Fibroblast of lung (primary cell): ENCODE measurements at places on chromosomes 2 and 18. TPM values are rescaled to one million over a fixed set of nuclear protein-coding genes. Genes with fewer than 3 reads are reported as not detected.

Gene CGREF1
- polyA plus RNA-seq: 1.5 and 1.9 TPM in 2 replicates

Gene KIAA2012
- 0.01 and 0.09 TPM in 2 replicates for polyA plus RNA-seq

Gene RAB10
- 253 and 255 TPM in 2 replicates for polyA plus RNA-seq

Gene ACTR3
- polyA plus RNA-seq: 450 and 479 TPM in 2 replicates

Gene ALS2
- polyA plus RNA-seq: 19.6 and 21.8 TPM in 2 replicates

Gene SP140
- 0.17 and 0.60 TPM in 2 replicates for polyA plus RNA-seq

Gene CXXC1
- polyA plus RNA-seq: 19.4 and 29.1 TPM in 2 replicates

Gene LINC00305
- polyA plus RNA-seq: not detected in 2 replicates

Gene KCNIP3
- polyA plus RNA-seq: 0.32 and 0.81 TPM in 2 replicates

Gene SLC5A7
- polyA plus RNA-seq: not detected in 2 replicates

Gene ACMSD
- polyA plus RNA-seq: not detected in 2 replicates

Gene ITGB6
- 0.01 TPM in 2 replicates for polyA plus RNA-seq

DNA sequence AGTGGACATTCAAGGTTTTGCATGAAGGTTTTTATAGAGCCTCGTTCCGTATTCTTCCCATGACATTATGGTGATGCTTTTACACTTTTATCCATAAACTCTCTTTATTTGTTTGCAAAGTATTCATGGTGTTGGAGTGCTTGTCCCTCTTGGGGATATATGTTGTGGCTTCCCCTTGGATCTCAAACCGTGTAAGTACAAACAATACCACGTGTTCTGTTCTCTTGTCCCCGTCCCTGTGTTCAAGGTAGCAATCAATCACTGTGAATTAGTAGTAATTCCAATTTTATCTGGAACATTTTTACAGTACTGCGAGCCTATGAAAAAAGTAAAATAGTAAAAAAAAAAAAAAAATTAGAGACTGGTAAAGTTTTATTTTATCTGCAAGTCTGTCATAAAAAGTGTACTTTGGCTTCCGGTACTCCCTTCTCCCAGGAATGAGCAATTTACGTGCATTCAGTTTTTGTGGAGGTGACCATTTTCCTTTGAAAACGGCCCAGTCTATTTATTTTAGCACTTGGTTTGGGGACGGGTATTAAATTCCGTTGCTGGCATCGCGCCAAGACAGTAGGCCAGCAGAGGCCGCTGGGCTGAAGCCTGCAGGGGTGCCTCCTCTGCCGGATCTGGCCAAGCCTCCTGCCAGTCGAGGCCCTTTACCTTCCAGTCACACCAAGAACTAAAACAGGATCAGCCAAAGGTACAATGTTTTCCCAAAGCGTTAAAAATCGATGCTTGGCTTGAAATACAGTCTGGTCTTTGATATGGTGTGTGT, 175.7 kb downstream of the SOCS6 start:
- peak; percentile 73 for DNase-seq

DNA sequence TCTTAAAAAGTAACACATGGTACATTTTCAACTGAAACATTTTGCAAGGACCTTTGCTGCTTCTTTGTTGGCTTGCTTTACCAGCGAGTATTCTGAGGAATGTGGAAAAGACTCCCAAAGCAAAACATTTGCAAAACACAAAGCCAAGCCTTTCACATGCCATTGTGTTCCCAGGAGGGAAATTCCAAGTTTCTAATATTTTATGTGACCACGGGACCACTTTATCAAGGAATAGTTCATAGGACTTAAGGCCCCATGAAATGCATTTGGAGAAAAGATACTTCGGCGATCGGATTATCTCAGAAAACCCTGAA, 26.2 kb downstream of the CYP27C1 start:
- peak; percentile 55 for DNase-seq

DNA sequence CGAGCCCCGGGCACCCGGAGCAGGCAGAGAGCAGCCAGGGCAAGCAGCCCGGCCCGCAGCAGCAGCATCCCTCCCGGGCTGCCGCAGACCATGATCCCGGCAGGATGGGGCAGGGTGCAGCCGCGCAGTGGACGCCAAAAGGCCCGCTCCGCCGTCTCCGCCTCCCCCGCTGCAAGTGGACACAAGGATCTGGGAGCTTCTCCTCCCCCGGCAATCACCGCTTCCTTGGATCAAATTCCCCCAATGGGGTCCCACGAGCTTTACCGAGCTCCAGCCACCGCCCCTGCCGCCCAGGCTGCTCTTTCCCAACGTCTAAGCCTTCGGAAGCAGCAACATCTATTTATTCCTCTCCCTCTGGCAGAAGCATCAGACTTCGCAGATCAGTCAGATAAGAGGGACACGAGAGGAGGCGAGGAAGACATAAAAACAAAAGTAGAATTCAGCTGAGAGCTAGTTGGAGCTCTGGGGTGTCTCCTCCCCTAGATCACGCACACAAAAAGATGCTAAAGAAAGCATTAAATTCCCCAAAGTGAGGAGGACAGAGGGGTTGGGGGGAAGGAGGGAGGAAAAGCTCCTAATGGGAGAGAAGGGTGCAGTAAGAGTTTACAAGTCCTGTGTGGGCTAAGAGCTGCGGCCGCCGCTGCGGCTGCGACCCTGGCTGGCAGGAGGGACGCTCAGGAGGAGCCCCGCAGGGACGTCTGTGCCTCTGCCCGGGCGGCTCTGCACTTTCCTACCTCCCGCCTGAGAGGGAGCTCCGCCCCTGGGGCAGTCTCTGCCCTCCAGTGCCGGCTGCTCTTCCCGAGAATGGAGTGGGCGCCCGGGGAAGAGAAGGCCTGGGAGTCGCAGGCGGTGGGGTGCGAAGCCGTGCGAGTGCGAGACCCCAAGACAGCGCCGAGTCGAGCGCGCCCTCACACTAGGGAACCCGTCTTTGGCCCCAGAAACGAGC, at the start of gene FRZB:
Gene FRZB (minus strand): TSS at position 177 of the 946 bp plus-strand sequence. CDS start 85 bp downstream, at position 92.
- peak; percentile 76 for DNase-seq

- no peak for DNase-seq
Observed at GRCh38 chr18:65955747-65956146, 204.9 kb downstream of the CDH7 start.

- peak; percentile 80 for DNase-seq
Observed at GRCh38 chr2:223860809-223861738, 23.7 kb upstream of the AP1S3 start.

- no peak for DNase-seq
Observed at GRCh38 chr18:71951001-71951400, 593.1 kb downstream of the CBLN2 start.

- no peak for DNase-seq
Observed at GRCh38 chr2:228509021-228509420, 327.5 kb upstream of the SPHKAP start.

- DNase-seq: no peak
Observed at GRCh38 chr2:202172439-202173211, 65.8 kb downstream of the SUMO1 start.

DNA sequence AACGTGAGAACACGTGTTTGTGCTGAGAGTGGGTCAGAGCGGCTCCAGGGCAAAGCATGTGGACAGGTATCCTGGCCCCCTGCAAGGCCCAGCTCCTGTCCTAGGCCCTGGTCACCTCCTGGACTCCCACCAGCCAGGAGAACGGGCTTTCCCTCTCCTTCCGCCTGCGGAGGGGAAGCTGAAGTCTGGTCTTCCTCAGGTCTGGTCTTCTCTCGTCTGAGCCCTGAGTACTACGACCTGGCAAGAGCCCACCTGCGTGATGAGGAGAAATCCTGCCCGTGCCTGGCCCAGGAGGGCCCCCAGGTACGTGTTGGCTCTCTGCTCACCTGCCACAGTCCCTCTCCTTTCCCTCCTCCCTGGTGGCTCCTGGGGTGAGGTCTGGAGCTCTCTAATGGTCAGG, 963 bp downstream of the GNLY start:
- DNase-seq: no peak

GRCh38 chr18:46070815-46071652, 1.0 kb downstream of the PSTPIP2 start:
- DNase-seq: no peak

- DNase-seq: no peak
Observed at GRCh38 chr2:65782996-65783650, 350.7 kb upstream of the SPRED2 start.

DNA sequence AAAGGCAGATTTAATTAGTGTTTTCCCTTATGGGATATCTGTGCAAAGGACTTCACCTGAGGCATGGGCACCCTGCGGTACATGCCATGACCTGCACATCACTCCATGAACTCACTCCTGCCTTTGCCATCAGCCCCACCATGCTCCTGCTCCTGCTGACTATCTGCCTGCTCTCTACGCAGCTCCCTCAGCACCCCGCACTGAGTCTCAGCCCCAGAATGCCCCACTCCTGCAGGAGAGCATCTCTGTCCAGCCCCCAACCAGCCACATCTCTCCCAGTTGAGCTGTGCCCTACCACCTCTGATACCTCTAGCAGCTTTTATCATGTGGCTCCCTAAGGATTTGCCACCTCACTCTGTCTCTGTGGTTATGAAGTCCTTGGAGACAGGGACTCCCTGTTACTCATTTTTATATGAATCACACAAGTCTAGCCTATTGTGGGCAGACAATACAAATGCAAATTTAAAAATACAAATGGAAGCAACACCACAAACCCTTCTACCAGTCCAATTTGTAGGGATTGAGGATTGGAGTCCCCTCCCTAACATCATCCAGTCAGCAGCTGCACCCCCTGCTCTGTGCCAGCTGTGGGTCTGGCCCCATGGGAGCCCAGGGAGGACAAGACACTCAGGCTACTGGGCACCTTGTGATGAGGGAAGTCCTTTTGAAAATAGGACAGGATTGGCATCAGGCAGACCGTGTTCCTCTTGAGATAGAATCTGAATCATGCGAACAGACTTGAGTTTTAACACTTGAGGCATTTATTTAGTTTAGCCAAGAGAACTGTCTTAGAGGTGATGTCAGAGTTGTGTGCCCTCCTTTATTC, 689.6 kb upstream of the HS6ST1 start:
- DNase-seq: no peak

DNA sequence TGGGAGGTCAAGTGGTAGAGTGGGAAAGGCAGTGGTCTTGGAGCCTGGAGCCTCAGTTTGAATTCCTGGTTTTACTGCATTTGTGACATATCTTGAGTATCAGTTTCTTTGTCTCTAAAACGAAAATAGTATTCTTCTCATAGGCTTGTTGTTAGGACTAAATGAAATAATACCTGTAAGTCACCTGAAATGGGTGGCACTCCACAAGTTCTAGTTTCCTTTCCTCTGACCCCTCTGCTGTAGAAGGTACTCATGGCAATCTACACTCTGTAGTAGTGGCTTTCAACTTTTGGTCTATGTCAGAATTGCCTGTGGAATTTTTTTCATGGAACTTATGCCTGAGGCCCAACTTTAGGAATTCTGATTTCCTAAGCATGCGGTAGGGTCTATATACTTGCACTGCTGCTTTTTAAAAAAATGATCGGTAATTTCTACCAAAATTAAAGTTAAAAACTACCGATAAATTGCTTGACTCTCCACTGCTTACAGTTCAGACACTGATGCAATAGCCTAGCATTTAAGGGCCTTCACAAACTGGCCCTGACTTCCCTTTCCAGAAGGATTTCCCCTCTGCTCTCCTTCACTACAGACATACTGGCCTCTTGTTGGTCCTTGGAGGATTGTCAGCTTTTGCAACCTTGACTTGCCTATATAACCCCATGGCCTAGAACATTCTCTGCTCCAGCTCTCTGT, 47.2 kb downstream of the PLEK start:
- DNase-seq: no peak

DNA sequence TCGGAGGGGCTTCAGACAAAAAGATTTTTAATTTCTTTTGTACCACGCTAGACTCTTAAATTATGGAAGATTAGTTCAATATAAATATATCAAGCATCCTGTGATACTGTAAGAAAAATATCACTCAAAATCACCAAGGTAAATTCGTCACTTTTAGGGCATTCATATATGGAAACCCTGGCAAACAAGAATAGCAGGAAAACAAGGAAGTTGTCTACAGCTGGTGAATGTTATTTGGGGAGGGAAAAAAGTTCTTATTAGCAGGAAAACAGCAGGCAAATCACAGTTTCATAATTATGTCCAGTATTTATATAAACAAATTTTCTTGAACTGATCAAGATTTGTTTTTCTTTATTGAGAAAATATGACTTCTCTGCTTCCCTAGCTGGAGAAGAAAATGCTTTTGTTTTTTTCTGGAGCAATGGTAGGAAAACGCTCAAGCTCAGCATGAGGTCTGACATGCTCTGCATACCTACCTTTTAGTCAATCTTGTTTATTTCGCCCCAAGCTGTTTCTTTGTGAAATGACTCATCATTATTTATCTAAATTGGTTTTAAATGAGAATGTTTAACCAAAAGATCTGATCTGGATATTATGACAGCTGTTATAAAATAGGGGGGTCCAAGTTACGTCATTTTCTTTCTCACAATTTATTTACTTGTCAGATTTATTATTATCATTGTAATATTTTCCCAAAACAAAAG, 14.7 kb downstream of the LINC00305 start:
- peak; percentile 25 for DNase-seq

DNA sequence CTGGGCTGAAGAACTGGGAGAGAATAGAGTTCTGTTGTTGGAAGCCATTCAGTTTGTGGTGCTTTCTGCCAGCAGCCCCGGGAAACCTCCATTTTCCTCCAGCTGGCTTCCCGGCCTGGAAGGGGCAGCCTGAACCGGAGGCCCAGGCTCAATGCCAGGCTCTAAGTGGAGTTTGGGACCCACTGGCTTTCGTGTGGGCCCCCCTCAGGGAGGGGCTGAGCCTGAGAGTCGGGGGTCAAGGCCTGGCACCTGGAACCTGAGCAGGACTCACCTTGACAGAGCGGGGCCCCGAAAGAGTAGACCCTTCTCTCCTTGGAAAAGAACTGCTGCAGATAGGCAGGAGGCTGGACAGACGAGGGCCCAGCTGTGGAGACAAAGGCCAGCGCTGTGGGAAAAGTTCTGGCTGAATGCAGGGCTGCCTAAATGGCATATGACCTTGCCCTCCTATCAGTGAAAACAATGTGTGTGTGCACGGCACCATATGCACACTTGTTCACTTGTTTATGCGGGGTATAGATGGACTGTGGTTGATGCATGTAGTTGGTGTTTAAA, 34.8 kb upstream of the ASB18 start:
- no peak for DNase-seq

GRCh38 chr2:137942037-137942832, 22.0 kb upstream of the HNMT start:
- DNase-seq: no peak

GRCh38 chr2:75476761-75477160, 84.0 kb downstream of the EVA1A start:
- DNase-seq: peak; percentile 90

DNA sequence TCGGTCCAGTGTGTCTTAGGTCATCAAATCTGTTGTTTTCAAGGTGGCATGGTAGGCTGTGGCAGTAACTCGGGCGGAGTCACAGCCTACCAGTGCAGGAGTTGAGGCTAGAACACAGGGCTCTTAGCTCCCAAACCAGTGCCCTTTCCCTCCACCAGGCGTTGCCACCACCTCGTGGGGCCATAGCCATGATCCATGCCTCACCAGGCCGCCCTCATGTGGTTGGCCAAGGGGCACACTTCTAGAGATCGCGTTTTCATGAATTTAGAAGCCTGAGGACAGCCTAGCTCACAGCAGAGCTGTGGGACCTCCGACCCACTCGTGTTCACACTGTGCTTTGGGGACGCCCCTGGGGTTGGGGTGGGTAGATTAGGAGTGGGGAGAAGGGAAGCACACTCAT, 10.6 kb downstream of the SEC11C start:
- no peak for DNase-seq

GRCh38 chr2:102544182-102544581, 71.2 kb downstream of the SLC9A4 start:
- DNase-seq: no peak
